ENCODE measurements at places on chromosomes 16 and 17.

DNA sequence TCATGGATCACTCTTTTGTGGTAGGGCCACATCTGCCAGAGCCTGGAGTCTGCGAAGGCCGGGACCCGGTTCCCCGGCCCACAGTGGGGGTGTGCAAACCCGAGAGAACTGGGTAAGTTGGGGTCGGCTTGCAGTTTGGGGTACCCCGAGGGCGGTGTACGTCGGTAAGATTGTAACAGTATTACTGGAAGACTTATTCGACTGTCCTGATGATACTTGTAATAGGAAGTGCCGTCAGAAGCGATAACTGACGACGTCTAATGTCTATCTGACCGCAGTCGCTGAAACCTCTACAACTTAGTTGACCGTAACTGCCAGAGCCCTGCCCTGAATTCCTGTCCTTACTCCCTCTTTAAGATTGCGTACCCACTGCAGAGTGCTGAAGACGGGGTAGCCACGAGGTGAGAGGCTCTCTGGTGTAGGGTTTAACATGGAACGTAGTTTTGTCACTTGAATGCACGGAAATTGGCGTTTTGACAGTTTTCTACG, 24.0 kb downstream of the TRPV2 start:
- peak; percentile 25 for DNase-seq

GRCh38 chr16:8957509-8958157, 6.1 kb downstream of the USP7 start:
- DNase-seq: no peak

DNA sequence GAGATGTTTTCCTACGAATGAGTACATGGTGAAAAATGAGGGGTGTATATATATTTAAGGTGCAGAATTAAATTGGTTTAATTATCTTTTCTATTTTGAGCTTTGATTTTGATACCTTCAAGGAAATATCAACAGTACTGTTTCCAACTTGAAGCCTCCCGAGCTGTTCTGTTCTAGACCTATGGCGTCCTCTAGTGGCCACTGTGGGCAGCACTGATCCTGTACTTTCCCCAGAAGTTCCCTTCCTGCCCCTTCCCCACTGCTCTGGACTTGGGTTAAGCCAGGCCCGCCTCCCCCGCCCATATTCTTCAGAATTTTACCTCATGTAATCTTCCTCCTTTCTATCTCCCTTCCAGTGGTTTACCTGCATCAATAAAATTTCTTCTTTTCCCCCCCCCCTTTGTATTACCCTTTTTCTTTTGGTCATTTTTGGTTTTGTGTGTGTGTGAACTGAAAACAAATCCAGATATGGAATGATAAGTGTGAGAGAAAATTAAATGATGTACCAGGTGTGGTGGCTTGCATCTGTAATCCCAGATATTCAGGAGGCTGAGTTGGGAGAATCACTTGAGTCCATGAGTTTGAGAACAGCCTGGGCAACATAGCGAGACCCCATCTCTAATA, 1643.5 kb downstream of the TP53TG3F start:
- no peak for DNase-seq

DNA sequence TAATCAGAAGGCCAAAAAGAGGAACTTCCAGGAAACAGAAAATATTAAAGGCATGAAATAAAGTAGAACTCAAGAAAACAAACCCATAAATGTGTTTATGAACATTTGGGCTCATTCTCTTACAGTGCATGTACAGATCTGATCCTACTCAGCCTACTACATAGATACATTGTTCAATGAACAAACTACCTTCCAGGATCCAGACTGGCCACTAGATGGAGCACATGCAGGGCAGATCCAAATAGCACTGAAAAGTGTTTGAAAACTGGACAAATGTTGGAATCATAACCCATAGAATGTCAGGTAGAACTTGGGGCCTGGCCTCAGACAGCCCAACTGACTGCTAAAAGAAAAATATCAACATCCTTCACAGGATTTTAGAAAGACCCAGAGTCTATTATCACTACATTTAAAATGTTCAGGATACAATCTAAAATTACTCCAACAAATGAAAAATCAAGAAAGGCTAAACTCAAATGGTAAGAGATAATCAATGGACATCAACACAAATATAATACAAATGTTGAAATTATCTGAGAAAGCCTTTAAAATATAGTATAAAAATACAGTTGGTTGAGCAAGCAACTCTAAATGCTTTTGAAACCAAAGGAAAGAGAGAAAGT, 122.4 kb upstream of the NUDT7 start:
- DNase-seq: peak; percentile 13

All from tongue (tissue), 3 donors.